Activated naive CD4-positive, alpha-beta T cell treated with anti-CD3 and anti-CD28 coated beads for 36 hours (primary cell): ENCODE measurements at places on chromosomes 5 and 9. TPM values are rescaled to one million over a fixed set of nuclear protein-coding genes. Genes with fewer than 3 reads are reported as not detected.

GRCh38 chr9:74639112-74639511 lies 142.0 kb downstream of the RORB start:
- DNase-seq, result no peak

GRCh38 chr9:136482046-136482792 lies 621 bp downstream of the SEC16A start:
- peak; percentile 53 for DNase-seq

- DNase-seq, result peak; percentile 53
These were observed 41.7 kb upstream of the HSD17B4 start for GRCh38 chr5:119410448-119411159.

CARTPT gene
- total RNA-seq, result not detected

DNA sequence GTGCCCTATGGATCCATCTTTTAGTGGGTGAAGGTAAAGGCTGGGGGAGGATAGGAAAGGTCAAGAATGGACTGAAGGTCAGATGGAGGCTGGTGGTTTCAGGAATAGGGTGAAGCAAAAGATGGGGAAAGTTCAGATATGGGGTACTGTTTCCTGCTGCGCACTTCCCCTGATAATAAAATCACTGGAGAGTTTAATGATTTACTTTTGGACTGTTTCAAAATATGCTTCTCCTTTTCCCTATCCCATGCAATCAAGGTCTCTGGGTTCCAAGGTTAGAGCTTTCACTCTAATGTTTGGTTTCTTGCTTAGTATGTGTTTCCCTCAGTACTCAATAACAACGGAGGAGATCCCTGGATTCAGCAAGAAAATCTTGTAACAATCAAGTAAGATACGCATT lies 10.8 kb upstream of the PPP3R2 start:
- DNase-seq, result no peak

TMC1 gene
- not detected for total RNA-seq

- DNase-seq, result no peak
These were observed 31.0 kb downstream of the TNFAIP8 start for GRCh38 chr5:119386596-119387344.
